ENCODE measurements at places on chromosomes 3 and 15.

DNA sequence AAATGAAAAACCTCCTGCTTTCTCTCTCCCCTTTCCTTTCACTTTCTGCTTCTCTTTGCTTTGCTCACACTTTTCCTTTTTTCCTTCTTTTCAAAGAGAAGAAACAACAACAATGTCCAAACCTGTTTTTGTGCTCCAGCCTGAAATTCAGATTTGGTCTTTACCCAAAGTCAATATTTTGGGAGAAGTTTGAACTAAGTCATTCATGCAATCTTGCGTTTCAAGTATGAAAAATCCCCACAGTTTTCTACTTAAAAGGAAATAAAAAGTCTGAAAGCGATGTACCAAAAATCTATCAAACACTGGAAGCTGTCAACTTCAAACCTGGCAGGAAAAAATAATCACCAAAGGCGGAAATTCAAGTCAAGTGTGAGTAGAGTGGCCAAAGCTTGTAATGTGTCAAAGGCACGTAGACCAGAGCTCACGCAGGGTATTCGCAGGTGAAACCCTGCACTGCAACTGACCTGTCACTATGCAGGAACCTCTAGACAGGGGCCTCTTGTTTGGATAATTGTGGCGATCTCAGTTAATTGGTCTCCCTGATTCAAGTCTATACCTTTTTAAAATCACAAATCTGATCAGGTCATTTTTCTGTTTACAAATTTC, 118.8 kb upstream of the GALNT15 start:
- no peak for DNase-seq

DNA sequence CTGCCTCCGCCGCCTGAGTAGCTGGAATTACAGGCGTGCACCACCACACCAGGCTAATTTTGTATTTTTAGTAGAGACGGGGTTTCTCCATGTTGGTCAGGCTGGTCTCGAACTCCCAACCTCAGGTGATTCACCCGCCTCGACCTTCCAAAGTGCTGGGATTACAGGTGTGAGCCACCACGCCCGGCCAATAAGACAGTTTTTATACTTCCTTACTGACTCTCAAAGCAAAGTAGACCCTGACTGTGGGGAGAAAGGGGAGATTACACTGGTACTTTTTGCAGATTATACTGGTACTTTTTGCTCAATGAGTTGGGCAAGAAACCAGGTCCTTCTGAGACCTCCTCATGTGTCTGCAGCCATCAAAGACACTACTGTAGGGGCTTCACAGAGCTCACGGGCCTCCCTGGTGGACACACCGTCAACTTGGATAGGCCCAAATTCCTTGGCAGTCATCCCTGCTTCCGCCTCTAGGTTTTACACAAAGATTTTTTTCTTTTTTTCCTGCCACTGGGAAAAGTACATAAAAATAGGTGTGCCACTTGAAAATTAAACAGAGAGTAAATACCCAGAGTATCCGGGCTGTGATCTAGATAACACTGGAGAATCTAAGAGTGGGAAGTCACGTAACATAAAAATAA, 143.3 kb upstream of the WNT5A start:
- no peak for DNase-seq

DNA sequence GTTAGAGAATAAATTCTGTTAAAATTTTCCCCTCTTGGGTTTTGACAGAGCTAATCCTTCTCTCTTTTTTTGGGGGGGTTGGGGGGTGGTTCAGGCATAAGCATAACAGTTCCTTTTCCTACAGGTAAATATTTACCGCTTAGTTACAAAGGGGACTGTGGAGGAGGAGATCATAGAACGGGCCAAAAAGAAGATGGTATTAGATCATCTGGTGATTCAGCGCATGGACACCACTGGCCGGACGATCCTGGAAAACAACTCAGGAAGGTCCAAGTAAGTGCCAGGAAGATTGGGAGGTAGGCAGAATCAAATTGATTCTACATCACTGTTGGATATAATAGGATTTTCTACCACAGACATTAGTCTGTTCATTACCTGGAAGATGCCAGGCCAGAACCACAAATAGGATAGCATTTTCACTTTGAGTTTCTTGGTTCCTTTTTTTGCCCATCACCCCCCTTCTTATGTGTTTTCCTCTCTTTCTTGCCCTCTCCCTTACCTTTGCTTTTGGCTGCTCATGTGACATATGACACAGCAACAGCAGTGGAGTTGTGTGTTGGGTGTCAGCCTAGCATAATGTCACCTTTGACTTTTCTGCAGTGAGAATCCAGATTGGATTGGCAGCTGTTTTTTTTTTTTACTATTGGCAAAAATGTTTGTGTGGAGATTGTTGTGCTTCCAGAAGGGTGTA, 79.0 kb downstream of the CHD2 start:
- DNase-seq: no peak

DNA sequence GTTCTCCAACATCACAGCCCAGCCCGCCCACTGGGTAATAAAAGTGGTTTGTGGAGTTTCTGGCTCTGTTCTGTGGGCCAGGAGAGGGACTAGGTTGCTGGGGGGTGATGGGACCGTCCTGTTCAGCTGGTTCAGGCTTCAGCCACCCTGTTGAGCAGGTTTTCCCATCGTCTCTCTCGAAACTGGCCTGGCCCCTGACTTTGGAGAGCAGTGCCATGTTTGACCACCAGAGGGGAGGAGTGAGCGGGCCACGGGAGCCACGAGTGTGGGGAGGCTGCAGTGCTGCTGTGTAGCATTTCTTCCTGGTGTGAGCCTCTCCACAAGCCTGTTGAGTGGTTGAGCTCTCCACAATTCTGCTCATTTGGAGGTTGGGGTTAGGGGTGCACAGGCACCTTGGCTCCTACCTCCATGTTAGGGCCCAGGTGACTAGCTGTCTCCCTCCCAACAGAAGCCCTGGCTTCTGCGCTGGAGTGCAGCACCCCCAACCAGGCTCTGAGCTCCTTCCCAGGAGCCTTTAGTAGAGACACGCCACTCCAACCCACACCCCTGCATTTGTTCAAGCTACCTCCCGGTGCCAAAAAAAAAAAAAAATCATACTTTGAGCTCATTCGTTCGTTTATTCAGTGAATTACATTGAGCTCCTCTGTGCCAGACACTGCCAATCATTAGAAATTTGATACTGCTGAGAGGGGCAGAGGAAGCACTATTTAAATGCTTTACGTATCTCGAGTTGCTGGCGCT, 13.9 kb downstream of the SPINT1 start:
- peak; percentile 59 for DNase-seq

GRCh38 chr3:70097084-70097483, 97.6 kb downstream of the SAMMSON start:
- DNase-seq: no peak

DNA sequence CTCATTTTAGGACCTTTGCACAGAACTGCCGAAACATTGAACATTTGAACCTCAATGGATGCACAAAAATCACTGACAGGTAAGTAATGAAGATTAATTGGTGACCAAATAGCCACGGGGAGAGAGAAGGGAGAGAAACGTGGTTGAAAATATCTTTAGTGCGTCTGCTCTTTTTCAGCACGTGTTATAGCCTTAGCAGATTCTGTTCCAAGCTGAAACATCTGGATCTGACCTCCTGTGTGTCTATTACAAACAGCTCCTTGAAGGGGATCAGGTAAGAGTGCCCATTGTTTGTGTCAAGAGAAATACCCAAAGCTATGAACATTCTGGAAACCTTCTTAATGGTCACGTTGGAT, 67.1 kb downstream of the UBP1 start:
- no peak for DNase-seq

- no peak for DNase-seq
Observed at GRCh38 chr3:184441202-184441900, 61.5 kb downstream of the CHRD start.

DNA sequence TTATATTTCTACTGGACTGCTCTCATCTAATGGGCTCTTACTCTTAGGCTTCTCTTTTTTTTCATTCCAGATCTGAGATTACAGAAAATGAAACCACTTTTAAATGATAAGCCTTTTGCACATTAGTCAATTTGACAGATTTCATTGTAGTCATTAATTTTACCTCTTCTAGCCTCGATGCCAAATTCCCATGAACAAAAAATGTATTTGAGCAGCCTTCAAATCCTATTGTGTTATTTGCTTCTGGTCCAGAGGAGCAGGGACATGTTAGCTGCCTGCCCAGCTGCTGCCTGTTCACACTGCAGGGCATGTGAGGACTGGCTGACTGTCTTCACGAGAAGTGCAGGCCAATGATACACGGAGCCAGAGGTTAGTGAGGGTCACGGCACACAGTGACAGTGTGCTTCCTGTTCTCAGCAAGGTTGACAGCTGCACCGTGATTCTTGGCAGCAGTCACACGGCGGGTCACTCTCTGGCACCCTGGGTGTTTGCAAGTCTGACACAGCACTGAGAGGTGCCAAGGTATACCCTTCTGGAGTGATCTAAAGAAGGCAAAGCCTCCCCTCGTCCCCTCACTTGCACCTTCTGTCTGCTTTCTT, 40.8 kb downstream of the KAT2B start:
- peak; percentile 62 for DNase-seq

- DNase-seq: no peak
Observed at GRCh38 chr3:134477002-134477401, 8.8 kb downstream of the ANAPC13 start.

- no peak for DNase-seq
Observed at GRCh38 chr3:63167113-63167512, 111.0 kb upstream of the SYNPR start.

DNA sequence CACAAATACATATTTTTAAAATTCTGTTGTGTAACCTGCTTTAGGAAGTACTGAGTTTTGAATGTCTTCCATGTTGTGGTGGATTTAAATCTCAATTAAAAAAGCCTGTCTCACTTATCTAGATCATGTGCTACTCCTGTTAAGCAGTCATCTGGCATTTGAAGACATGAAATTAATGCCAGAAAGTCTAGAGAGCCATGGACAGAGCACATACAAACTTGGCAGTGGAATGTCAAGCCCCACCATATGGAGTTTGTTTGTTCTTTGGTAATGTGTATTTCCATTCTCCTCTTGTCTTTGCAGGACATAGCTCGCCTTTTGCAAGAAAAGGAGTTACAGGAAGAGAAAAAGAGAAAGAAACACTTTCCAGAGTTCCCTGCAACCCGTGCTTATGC, 39.3 kb upstream of the UTS2B start:
- DNase-seq: no peak

- no peak for DNase-seq
Observed at GRCh38 chr3:43810797-43811196, 120.1 kb downstream of the ABHD5 start.

DNA sequence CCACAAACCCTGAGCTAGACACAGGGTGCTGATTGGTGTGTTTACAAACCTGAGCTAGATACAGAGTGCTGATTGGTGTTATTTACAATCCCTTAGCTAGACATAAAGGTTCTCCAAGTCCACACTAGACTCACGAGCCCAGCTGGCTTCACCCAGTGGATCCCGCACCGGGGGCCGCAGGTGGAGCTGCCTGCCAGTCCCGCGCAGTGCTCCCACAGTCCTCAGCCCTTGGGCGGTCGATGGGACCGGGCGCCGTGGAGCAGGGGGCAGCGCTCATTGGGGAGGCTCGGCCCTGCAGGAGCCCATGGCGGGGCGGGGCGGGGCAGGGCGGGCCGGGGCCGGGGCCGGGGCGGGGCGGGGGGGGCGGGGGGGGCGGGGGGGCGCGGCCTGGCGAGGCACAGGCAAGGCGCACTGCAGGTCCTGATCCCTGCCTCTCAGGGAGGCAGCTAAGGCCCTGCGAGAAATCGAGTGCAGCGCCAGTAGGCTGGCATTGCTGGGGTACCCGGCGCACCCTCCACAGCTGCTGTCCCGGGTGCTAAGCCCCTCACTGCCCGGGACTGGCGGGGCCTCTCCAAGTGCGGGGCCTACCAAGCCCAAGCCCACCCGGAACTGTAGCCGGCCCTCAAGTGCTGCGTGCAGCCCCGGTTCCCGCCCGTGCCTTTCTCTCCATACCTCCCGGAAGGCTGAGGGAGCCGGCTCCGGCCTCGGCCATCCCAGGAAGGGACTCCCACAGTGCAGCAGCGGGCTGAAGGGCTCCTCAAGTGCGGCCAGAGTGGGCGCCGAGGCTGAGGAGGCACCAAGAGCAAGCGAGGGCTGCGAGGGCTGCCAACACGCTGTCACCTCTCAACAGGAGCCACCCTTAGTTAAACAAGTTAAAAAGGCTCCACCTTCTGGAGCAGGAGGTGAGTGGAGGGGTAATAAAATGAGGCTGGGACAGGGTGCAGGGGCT, 9.8 kb upstream of the TMEM40 start:
- DNase-seq: no peak

- DNase-seq: no peak
Observed at GRCh38 chr15:50077176-50077575, 41.9 kb downstream of the ATP8B4 start.

- DNase-seq: no peak
Observed at GRCh38 chr3:134876836-134877235, 81.8 kb downstream of the EPHB1 start.

- no peak for DNase-seq
Observed at GRCh38 chr3:178147001-178147400, 389.2 kb upstream of the KCNMB2 start.

DNA sequence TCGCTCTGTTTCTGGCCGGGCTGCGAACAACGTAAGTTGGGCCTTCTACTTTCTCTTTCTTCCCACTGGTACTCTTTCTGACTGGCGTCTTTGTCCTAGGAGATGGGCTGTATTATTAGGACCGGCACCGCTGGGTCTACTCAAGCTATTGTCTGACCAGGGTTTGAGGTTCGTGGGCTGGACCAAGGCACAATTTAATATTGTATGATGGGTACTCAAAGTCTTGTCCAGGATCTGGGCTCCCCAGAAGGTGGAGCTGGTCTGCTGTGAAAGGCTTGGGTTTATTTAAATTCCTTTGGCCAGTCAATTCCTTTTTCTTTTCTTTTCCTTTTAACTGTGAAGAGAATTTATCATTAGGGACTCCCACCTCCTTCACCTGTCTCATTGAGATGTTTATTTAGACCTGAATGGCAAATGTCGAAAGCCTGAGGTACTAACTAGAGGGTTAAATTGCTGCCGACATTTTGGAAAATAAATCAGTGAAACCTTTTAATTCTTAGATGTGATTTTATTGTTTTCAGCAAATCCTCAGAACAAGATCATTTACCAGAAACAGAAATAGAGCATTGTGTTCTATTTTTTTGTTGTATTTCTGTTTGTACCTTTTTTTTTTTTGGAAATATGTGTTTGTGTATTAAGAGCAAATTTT, 410 bp downstream of the LRRC49 start:
- peak; percentile 69 for DNase-seq

- no peak for DNase-seq
Observed at GRCh38 chr3:64108784-64109317, 85.6 kb upstream of the PSMD6 start.

GRCh38 chr15:90407871-90408317, 19.9 kb downstream of the IQGAP1 start:
- no peak for DNase-seq
